ENCODE measurements at places on chromosomes 6 and 20.

GRCh38 chr20:13283869-13284829 is 63.1 kb downstream of the ISM1 start:
- DNase-seq, result no peak

DNA sequence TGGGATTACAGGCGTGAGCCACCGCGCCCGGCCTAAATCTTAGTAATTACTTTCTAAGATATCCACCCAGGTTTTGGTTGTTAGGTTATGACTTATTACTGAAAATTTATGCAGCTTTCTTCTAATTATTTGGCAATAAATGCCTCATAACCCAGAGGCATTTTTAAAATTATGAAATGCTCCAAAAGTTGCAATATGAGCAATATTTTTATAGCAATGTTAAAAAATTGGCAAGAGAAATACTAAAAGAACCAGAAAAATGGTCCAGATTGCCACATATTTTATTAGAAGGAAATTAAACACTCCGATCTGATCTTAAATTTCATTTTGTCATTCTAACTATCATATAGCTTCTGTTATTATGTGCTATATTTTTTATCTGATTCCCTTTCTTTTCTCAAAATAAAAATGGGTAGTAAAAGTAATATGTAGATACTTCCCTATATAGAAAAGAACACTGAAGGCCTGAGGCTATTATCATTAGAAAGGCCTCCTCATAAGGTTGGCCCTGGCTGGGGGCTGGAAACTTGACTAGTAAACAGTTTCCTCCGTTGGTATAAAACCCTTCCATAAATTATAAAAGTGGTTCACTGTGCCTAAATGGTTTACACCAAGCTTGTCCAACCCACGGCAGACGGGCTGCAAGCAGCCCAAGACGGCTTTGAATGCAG is 22.1 kb downstream of the BLOC1S5 start:
- no peak for DNase-seq

- no peak for DNase-seq
These were observed 1.1 kb downstream of the NFATC2 start for GRCh38 chr20:51541189-51542032.

DNA sequence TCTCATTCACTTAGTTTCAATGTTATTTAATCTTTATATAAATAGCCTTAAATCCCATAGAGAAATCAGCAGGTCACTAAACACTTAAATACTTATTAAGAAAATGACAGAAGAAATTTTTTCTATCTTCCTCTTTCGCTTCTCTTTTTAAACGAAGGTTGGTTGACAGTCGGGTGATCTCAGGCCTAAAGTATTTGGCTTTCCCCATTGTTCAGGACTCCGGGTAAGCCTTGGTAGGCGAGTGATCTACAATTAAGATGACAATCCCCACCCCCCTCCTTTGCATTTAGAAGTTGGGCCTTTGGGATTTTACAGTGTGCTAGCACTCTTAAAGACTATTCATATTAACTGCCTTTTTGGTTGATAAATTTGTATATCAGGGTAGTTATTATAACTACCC is 19.7 kb upstream of the UTRN start:
- no peak for DNase-seq

DNA sequence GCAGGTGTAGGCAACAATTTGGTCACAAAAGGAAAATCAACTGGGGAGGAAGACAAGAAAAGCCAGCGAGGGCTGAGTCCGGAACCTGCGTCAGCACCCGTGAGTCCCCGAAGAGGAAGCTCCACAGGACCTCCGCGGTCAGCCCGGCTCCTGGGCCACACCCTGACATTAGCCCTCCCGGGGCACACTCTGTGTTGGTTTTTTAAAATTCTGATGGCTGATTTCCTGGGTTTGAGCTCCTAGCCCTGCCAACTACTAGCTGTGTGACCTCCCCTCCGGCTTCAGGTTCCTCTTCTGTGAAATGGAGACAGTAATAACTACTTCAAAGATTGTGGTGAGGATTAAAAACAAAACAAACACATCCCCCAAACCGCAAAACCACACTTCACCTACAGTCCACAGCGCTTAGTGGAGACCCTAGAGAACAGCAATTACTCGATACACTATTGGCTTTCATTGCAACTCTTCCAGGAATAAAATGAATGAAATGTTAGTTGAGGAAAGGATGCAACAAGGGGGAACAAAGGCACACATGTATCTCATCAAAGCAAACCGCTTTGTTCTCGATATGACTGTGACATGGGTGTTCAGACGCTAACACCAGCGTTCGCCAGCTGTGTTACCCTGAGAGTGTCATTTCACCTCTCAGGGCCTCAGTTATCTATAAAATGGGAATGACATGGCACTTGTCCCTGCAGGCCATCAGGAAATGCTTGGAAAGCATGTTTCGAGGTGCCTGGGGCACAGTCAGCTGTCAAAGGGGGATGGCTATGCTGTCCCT is 985 bp downstream of the ZBP1 start:
- no peak for DNase-seq

DNA sequence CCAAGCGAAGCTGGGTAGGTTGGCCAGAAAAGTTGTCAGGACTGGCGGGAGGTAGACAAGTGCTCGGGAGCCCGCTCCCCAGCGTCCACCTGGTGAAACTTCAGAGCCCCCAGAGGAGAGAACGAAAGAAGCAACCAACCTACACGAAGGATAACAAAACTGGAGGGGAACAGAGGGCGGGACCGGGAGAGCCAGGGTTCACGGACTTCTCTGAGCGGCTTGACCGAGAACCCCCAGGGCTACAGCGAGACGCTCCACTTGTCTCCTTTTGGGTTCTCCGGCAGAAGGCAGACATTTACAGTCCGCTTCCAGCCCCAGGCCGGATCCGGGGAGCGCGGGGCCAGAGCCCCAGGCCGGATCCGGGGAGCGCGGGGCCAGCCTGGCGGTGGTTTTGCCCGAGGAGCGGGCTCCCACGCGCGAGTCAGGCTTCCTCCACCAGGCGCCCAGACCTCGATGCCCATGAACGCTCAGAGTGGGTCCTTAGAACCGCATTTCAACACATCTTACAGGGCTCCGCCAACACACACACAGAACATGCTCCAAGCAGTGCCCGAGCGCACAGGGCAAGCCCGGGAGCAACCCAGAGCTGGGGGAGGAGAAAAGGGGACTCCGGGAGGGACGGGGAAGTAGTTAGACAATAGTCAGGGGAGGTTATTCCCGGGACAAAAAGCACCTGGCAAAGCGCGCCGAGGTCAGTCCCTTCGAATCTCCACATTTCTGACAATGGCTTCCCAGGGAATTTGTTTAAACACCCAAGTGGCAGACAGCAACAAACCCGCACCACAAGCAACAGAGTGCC is 1.1 kb downstream of the PTPRK start:
- no peak for DNase-seq

DNA sequence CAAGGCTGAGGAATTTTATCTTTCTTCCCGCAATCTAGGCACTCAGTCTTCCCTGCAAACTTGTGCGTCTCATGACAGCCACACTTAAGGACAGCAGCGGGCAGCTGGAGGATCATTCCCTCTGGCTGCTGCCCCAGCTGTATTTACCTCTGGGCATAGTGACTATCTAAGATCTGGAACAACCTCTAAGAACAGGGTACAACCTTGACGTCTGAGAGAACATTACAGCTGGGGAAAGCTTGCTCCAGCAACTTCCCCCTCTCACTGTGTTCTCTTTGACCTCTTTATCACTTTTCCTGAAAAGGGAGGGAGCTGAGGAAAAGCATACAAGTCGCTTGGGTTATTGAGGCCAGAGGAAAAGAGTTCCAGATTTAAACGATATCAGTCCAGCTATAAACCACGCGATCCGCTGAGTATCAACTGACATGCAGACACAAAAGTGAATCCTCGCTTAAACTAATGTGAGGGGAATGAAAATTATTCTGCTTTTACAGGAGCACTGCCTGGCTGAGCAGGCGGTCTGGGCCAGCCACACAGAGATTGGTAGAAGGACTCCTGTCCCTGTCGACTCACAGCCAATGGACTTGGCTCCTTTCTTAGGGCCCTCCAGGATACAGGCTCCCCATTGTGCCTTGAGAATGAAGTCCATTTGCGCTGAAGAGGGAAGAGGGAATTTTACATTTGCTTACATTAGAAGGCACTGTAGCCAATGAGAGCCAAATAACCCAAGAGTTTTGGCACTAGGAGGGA is 153.3 kb downstream of the QRSL1 start:
- DNase-seq, result no peak

GRCh38 chr20:3731944-3732326 is 550 bp upstream of the HSPA12B start:
- no peak for DNase-seq

- DNase-seq, result no peak
These were observed 24.4 kb downstream of the UQCC1 start for GRCh38 chr20:35387334-35387733.

DNA sequence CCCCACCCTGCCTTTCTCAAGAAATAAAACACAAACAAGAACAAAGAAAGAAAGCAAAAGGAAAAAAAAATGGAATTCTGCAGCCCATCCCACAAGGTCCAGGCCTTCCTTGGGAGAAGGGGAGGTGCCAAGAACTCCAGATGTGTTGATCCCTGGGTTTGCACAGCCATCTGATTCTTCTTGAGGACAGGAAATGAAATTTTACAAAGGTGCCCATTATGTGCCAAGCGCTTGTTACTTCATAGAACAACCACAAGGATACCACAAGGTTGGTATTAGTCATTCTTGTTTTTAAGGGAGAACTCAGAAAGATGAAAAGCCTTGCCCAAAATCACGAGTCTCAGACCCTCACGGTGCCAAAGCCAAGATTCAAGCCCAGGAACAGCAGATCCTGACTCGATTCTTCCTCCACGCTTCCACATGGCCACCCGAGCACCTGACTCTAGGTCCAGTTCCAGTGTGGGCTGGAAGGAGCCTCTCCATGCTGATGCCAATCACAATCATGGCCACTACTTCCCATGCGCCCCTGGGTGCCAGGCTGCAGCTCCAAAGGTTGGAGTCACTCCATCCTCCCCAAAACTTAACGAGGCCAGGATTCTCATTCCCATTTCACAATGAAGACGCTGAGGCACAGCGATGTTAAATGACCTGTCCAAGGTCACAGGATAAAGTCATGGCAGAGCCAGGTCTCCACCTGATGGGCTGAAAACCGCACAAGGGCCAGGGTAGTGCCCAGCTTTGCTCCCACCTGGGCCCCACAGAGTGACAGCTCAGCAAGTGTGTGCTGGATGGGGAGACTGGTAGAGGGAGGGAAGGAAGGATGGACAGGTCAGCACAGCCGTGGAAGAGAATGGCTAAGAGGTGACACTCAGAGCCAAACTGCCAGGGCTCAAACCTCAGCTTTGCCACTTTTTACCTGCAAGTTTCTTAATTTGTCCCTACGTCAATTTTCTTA is 66.7 kb upstream of the TOP1 start:
- DNase-seq, result no peak
